ENCODE measurements at places on chromosomes 3 and 15. TPM values are rescaled to one million over a fixed set of nuclear protein-coding genes. Genes with fewer than 3 reads are reported as not detected.

The CLDN16 gene
- not detected for polyA plus RNA-seq

The ISLR2 gene
- 4.2 TPM for polyA plus RNA-seq

The MELTF gene
- 11.2 TPM for polyA plus RNA-seq

The ESYT3 gene
- 15.9 TPM for polyA plus RNA-seq

The ANKUB1 gene
- polyA plus RNA-seq: not detected

The PLIN1 gene
- 12.4 TPM for polyA plus RNA-seq

The ZNF80 gene
- 0.09 TPM for polyA plus RNA-seq

The MKRN2OS gene
- polyA plus RNA-seq: 0.70 TPM

The ZNF619 gene
- 3.6 TPM for polyA plus RNA-seq

All from hindlimb muscle (tissue), 1 donor.